ENCODE measurements at places on chromosomes 2 and 18.

DNA sequence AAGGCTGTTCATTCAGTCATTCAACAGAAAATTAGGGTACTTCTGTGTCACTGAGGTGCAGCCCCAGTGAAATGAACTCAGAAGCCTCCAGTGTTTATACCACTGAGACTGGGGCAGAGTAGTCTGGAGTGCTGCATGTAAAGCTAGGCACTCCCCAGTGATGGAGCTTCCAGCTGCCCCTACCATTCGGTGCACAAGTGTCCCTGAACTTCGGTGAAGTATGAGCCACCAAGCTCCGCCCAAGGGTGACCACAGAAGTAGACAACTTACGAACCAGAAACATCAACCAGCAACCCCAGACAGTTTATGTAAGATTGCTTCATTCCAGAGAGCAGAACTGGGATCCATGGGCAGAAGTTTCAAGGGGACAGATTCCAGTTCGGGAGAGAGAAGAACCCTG is 70.6 kb upstream of the FOSL2 start:
- no peak for DNase-seq

- DNase-seq = no peak
These were observed 761.0 kb upstream of the POU3F3 start for GRCh38 chr2:104092886-104093285.

GRCh38 chr2:71629771-71630453 is 176.6 kb downstream of the DYSF start:
- no peak for DNase-seq

GRCh38 chr2:59706729-59707128 is 846.7 kb downstream of the BCL11A start:
- DNase-seq = no peak

DNA sequence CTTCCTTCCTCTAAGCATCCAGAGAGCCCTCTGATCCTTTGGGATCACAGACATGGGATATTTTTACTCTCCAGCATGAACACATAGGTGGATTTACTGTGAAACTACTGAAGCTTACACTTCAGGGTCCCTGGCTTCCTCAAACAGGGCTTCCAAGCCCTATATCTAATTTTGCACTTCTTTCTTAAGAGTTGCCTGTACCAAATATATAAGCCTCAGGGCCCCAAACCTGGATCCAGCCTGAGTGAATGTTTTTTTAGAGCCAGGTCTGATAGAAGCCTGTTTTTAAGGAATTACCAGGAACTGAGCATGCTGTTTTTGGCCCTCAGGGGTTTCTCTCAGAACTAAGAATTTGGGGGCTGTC is 13.2 kb upstream of the KCMF1 start:
- DNase-seq = no peak

GRCh38 chr2:75698918-75699317 is 11.8 kb downstream of the GCFC2 start:
- DNase-seq = no peak

DNA sequence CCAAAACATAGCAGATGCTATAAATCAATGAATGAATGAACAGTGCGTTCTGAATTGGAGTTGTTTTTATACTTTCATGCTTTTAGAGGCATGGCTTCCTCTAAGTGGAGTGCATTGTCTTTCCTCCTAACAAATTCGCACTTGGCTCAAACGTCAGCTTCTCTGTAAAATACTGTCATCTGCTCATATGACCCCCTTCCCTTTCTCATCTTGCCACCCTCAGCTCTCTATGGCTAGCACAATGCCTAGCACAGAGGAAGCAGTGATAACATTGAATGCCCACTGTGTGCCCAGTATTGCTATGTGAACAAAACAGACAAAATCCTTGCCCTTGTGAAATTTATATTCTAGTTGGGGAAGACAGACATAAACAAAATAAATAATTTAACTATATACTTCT is 258.8 kb downstream of the MREG start:
- no peak for DNase-seq

DNA sequence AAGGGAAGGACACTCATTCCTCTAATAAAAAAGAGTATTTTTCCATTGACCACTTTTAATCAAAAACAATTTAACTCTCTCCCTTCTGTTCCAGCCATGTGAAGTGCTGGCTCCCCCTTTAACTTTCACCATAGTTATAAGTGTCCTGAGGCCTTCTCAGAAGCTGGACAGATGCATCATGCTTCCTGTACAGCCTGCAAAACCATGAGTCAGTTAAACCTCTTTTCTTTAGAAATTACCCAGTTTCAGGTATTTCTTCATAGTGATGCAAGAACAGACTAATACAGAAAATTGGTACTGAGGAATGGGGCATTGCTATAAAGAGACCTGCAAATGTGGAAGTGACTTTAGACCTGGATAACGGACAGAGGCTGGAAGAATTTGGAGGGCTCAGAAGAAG is 643.6 kb upstream of the DDX18 start:
- DNase-seq = no peak

DNA sequence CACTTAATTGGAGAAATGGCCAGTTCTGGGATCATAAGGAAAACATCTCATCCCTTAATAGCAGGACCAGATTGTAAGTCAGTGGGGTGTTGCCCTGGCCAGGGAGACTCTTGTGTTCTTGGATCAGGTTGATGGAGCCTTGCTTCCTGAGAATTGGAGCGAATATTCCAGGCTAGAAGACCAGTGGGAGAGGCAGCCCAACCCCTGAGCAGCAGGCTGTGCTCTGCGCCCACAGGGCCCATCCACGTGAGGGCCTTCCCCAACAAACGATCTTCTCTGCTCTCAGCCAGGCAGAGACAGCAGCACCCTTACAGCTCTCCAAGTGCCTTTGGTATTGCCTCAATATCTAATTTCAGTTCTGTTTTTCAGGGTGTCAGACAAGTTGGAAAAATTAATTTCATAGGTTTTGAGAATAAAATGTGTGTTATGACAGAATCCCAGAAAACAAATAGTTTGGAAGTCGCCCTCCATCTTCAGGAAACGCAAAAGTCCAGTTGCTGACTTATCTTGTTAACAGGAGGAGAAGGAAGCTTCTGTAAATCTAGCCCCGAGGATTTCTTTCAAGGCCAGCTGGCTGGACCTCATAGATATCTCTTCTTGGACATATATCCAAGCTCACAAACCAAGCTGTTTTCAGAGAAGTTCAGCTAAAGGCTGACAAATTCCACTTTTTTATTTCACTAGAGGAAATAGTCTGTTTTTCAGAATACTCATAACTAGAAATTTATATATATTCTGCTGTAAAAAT is 105.5 kb downstream of the COPS8 start:
- DNase-seq = no peak

Data from CMK (cell line).